Activated naive CD4-positive, alpha-beta T cell treated with anti-CD3 and anti-CD28 coated beads, Interleukin-2, amount 50 U/mL, for 72 hours (primary cell): ENCODE measurements at places on chromosomes 6 and 20.

- no peak for DNase-seq
These were observed 937 bp downstream of the AKAP7 start for GRCh38 chr6:131136021-131136786.

DNA sequence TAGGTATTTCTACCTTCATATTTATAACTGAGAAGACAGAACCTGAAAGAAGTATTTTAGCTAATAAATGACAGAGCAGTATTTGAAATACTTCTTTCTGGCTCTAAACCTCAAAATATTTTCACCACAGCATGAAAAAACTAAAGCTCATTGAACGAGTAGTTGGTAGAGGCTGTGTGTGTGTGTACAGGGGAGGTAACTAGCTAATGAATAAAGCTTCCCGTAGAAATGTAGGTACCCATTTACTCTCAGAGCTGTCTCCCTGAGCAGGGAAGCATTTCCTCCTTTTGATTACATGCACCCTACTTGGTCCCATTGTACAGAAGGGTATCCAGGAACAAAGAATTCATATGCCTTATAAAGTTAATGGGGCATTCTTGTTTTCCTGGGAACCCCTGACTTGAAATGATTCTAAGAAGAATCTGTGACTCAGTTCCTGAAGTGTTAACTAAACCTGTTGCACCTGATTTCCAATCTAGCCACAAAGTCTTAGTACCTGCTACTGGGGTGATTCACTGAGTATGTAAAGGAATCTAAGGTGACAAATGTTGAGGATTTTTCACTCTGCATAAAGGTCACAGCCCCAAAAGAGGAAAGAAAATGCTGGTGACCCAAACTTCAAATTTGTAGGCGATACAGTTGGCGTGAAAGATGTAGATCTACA, 12.5 kb downstream of the CRYBG1 start:
- DNase-seq, result peak; percentile 5

DNA sequence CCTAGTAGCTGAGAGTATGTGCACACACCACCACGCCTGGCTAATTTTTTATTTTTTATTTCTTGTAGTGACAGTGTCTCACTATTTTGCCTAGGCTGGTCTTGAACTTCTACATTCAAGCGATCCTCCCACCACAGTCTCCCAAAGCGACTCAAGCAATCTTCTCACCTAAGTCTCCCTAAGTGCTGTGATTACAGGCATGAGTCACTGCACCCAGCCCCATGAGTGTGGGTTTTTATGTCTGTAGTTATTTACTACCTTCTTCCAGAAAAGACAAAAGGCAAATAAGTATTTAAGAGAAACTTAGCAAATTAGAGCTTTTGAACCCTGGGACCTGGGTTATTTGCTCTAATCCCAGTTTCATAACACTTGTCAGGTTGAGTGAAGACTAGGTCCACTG, 92.3 kb upstream of the HCRTR2 start:
- DNase-seq, result no peak

DNA sequence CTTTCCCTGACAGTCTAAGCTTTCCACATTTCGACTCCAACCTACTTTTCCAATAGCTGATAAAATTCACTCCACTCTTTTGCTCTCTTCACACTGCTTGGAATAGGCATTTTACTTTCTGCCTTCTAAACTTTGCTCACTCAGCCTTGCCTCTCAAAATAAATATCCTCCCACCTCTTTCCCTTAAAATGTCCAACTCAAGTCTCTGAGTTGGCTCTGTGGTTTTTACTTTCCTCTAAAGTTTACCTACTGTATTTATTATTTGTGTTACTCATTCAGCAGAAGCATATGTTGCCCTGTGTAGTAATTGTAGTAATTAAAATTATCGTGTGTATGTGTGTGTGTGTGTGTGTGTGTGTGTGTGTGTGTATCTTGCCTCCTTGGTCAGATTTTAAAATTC, 20.0 kb upstream of the CDYL start:
- no peak for DNase-seq

DNA sequence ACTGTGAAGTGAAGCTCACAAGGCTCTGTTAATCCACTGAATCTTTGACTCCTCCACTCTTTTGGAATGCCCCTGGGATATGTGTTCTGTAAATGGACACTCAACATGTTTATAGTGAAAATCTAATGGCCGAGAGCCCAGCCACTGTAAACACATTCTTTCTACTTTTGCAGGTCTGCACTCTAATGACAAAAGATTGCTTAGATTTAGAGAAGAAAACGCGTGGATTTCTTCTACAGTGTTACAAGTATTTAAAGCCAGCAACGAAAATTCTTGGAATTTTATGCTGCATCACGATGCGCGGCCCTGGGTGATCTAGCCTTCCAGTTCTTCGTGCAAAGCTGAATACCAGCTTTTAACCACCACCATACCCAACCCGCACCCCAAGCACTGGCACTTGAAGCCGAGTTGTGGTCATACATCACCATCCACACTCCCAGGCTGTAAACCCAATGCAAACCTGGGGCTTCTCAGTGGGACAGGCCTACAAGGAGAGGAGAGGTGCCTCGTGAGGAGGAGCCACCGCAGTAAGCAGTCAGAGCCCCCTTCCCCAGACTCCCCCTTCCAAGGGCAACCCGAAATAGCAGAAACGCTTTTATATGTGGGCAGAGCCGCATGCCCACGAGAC, 3.7 kb upstream of the FOXO3 start:
- DNase-seq, result no peak

DNA sequence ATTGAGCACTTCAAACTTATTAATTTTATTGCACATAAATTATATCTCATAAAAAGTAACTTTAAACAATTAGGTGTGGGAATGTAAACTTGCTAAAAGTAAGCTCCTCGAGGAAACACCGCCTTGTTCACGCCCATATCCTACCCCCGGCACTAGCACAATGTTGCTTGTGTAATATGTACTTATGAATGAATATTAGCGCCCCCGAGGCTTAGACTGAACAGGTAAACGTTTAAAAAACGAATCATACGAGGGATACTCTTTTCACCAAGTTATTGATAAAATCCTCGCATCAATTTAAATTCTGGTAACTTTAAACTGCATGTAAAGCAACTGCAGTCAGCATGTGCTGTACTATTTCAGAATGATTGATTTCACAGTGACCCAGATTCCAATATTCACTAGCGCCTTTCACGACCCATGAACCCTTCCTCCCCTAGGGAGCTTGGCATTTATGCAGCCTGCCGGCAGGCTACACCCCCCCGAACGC, 637 bp downstream of the TFB1M start:
- no peak for DNase-seq

GRCh38 chr6:105553171-105553570, 150.3 kb upstream of the PREP start:
- DNase-seq, result no peak

GRCh38 chr20:25191051-25191450, 4.5 kb upstream of the ENTPD6 start:
- DNase-seq, result no peak

- no peak for DNase-seq
These were observed 30.1 kb upstream of the NTSR1 start for GRCh38 chr20:62678553-62678952.

DNA sequence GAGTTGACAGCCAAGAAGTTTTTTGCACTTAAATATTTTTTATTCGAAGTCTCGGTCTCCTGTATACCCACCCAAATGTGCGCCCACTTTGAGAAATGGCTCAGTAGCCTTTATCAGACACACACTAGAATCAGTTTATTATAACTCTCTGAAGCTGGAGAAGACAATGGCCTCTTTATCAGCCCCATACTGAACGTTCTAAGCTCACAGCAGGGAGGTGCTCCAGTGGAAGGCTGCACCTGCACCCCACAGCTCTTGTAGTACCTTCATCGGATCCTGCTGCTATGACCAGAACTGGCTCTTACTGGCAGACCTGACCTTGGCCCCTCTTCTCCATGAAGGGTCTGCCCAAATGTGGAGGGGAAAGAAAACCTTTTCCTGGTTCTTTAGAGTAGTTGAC, 165.0 kb upstream of the SCGN start:
- no peak for DNase-seq

GRCh38 chr6:169253337-169254238, at the start of gene THBS2:
Gene THBS2 (minus strand): TSS chr6:169253846. CDS start chr6:169250784, 3,062 bp downstream.
- DNase-seq, result no peak

DNA sequence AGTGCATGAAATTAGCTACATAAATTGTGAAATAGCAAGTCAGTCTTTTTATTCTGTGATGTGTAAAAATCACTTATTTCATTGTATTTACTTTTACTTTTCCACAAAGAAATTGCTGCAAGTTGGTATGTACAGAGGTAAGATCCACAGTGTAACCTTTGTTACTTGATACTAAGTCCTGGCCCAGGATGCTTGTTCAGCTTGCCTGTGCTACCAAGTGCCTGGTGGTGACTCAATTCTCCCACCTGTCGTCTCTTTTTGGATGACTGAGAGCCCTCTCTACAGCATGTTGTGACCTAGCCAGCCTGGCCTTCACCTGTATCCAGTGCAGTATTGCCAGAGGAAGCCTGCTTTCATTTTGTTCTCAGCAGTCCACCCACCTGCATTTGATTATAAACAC, 54.9 kb downstream of the ANKRD6 start:
- DNase-seq, result no peak

DNA sequence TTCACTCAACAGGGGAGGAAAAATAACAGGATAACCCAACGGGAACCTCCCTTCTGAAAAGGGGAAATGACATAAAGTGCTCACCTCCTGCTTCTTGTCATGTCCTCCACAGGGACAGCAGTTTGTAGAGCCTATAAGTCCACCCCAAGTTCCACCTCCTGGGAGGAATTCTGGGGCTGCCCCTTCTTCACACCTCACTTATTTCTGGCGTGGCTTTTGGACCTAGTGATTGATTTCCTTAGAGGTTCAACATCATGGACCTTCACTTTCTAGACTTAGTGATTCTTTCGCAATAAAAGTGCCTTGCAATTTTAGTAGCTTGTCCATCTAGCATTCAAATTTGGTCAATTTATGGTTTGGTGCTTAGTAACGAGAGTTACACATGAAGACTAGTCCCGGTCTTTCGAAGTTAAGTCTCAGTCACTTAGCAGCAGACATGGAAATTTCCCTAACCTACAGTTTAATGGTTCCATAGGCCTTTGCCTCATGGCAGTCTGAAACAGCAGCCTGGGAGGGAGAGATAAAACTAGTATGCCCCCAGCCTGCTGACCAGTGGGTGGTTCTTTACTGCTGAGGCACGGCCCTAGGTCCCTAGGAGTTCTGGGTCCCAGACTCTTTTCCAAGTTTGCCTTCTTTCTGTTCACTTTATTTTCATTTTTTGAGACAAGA, 59.2 kb upstream of the CDKAL1 start:
- DNase-seq, result no peak

GRCh38 chr6:90136176-90136575, 160.5 kb downstream of the BACH2 start:
- no peak for DNase-seq

GRCh38 chr20:59185809-59186208, 22.2 kb downstream of the ZNF831 start:
- no peak for DNase-seq
